Kidney tubule cell (primary cell): ENCODE measurements at places on chromosomes 6 and 20.

DNA sequence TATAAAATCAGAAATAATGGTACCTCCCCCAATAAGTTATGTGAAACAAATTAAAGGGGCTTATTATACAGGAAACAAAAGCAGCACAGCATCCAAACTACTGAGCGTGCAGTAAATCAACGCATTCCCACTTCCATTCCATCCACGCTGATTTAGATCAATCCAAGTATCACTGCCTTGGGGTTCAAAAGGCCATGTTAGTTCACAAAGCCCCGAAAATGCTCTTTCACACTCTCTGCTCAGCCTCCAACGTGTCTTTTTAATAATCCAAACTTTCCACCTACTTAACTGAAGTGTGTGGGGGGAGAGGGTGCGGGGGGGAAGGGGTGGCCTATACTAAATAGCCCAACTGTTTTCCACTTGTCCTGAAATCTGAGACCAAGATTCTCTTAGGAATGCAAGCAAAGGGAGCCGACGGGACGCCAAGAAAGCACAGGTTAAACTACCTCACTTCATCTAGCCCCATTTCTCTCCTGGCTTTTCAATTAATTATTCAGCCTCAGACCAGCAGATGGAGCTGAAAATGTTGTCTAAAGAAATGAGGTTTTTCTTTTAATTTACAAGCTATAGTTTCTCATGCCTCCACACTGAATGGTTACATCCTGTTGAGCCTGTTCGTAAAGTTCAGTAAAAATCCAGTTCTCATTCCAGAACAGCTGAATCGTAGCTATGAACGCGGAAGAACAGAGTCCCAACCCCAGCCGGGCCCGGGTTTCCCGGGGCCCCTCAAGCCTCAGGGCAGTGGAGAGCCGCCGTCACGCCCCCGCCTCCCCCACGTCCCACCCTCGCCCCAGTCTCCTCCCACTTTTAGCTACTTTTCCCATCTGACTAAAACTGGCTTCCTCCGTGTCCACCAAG lies 1.0 kb upstream of the NXT1 start:
- DNase-seq: peak; percentile 83

- DNase-seq: peak; percentile 20
Measured at GRCh38 chr6:138662471-138662870, 111.1 kb upstream of the CCDC28A start.

DNA sequence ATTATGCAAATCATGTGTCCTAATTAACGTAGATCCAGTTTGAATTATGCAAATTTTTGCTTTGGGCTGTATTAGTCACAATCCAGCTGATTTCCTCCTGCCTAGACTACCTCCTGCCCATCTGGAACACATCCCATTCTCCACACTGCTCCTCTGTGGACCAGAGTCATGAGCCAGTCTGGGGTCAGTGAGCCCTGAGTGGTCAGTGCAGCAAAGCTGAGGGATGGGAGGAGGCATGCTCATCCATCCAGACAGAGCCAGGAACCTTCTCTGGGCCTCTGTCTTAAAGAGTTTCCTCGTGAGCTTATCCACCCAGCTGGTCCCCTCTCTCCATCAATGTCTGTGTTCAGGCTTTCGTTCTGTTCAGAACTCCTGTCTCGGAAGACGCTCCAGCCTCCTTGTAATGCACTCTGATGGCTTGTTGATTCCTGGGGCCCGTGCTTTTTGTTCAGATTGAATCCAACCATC lies 747.8 kb downstream of the PTPRT start:
- DNase-seq: no peak

GRCh38 chr6:121143476-121143875 lies 190.8 kb downstream of the TBC1D32 start:
- peak; percentile 76 for DNase-seq

GRCh38 chr6:94902974-94903628 lies 674.2 kb upstream of the MANEA start:
- DNase-seq: no peak

- no peak for DNase-seq
Measured at GRCh38 chr6:2900821-2901644, 2.1 kb downstream of the SERPINB9 start.
